ENCODE measurements at places on chromosomes 13 and 19.

DNA sequence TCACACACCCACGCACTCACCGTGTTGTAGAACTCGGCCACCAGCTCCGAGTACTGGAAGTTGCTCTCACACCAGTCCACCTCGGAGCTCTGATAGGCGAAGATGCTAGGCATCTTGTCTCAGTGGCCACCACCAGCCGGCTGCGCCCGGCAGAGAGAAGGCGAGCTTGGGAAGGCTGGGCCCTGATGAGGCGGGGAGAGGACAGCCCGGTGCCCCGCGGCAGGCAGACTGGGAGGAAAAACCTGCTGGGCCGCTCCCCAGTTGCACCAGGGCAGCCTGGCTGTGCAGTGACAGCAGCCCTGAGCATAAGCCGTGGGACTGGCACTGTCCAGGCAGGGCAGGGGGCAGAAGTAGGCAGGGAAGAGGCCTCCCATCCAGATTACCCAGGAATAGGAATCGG, at the start of gene ACER1:
ACER1 (minus strand) TSS at position 174 of the 400 bp plus-strand sequence; CDS start at position 113, 61 bp downstream.
- DNase-seq: no peak

- no peak for DNase-seq
Measured at GRCh38 chr13:61988810-61989209, 573.2 kb upstream of the PCDH20 start.

GRCh38 chr13:89027694-89028306, 1356.6 kb downstream of the SLITRK5 start:
- no peak for DNase-seq

- no peak for DNase-seq
Measured at GRCh38 chr19:15050639-15051038, 1.4 kb downstream of the CASP14 start.

DNA sequence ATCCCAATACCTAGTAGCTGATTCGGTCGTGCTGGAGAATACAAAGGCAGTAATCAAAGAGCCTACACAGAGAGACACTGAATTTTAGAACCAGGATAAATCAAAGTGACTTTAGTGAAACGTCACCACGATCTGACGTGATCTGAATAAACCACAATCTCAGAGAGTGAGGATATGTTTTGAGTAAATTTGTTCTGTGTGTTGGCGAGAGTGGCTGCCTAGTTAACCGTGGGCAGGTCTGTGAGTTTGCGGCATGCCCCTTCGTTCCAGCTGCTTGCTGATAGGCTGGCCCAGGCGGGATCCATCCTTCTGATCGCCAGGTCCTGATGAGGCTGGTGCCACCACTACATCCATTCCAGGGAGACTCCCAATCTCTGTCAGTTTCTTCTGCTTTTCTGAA, 40.4 kb downstream of the LRCH1 start:
- peak; percentile 57 for DNase-seq

DNA sequence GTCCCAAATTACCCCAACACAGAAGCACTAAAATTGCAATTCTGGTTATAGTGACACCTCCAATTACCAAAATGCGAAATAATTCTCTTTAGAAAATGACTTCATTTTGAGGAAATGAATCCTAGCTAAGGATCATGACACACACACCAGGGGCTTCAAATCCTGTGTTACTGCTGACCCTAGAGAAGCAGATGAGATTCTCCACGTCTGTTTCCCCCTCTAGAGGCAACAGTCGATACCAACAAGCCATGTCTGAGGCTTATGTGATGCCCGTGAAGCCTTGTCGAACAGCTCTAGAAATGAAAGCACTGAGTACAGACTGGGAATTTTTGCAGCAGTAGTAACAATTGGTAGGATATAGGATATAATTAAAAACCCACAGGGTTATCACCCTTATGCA, 153.6 kb upstream of the TMTC4 start:
- no peak for DNase-seq

- DNase-seq: no peak
Measured at GRCh38 chr19:33062902-33063301, 1.8 kb downstream of the RHPN2 start.

Data from stimulated activated CD4-positive, alpha-beta T cell treated with anti-CD3 and anti-CD28 coated beads, Interleukin-2, amount 100 ng/mL, for 24 hours (primary cell).